ENCODE measurements at places on chromosomes 7 and 10.
A peak's percentile ranks its signal among the peaks of the same experiment; 100 is the strongest.

DNA sequence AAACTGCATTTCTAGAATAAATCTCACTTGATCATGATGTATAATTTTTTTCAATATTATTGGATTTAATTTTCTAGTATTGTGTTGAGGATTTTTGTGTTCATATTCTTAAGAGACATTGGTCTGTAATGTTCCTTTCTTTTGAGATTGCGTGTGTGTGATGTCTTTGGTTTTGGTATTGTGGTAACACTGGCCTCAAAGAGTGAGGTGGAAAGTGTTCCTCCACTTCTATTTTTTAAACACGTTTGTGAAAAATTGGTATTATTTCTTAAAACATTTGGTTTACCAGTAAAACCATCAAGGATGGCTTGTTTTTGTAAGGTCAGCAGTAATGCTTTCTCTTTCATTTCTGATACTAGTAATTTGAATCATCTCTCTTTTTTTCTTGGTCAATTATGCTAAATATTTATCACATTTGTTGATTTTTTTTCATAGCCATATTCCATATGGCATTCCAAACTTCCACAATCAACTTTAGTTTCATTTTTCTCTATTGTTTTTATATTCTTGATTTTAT, 290.2 kb upstream of the CDC14C start:
- DNase-seq = no peak

DNA sequence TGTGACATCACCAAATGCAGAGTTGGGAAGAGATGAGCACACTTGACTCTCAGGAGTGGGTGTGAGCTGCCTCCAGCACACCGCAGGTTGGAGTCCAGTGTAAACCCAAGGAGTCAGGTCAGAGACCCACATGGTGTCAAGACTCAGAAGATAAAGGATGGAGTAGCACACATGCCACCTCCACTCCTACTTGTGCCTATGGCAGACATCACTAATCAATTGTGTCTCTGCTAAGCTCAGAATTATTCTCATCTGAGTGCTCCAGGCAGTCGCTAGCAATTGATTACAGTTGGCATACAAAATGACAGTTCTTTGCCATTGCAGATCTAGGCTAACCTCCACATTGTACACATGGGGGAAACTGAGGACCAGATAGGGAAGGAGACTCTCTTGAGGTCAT, 187.1 kb downstream of the RPS24 start:
- no peak for DNase-seq

DNA sequence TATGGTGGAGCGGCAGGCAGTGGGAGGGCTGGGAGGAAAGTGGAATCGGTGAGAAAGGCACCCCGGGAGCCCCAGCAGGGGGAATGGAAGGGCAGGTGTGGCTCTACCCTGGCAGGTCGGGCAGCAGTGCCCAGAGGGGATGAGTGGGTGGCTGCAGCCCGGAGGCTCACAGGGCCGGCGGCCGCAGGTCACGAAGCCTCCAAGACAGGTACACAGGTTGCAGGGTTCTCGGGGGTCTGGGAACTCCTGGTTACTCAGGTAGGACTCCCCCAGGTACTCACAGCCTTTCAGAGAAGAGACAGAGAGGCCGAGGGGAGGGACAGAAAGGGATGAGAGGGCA, 21.8 kb downstream of the KCP start:
- DNase-seq = no peak

- DNase-seq = peak; percentile 56
Measured at GRCh38 chr7:923108-924041, 31.1 kb downstream of the ADAP1 start.

- no peak for DNase-seq
Measured at GRCh38 chr7:30741289-30741688, 10.6 kb upstream of the INMT start.

GRCh38 chr10:19824381-19825342, 8.4 kb downstream of the PLXDC2 start:
- DNase-seq = no peak

GRCh38 chr10:64103750-64104470, 582.7 kb downstream of the REEP3 start:
- DNase-seq = no peak

DNA sequence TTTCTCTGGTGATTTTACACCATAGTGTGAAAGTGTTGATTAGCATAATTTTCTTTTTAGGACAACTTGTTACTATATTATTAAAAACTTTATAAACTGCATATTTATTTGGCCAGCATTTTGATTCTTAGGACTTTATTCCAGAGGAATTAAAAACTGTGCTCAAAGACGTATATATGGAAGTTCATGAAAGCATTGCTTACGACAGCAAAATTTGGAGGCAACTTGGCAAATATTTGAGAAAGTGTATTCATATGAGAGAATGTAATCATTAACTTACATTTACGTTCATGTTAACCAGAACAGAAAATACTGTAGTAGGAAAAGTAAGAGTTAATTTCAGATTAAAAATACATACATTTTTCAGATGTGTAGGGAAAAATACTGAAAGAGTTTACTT, 203.1 kb downstream of the JCAD start:
- no peak for DNase-seq

GRCh38 chr7:86470763-86471162, 172.9 kb upstream of the GRM3 start:
- no peak for DNase-seq

DNA sequence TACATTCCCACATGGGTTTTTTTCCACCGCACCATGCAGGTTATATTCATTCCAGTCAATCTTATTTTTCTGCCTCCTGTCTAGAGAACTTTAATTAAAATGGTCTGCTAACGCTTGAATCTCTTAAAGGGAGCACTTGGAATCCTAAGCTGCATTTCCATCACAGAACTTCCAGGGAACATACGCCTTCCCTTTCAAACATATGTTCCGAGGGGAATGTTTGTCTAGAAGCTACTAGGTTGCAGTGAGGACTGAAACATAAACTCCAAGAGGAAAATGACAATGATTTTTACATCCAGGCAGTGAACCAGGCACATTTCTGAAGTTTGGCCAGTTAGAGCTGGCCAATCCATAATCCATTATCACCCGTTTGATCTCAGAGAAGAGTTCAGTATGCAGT, 375.5 kb upstream of the NRP1 start:
- no peak for DNase-seq

DNA sequence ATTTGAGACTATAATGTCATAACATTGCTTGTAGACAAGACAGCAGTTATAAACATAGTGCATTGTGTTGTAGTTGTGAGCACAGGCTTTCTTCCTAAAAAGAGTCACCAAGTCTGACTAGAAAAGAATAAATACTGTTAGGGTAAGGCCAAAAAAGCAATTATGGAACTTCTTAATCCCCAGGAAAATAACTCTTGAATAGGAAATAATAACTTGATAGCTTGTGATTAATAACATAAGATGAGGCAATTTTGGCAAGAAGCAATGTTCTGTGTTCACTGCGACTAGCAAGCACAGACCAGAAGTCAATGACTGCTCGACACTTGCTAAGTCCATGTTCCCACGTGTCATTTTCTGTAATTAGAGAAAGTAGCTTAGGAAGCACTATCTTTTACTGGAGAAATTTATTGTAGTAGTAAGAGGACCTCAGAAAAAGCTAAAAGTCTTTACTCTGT, 97.1 kb downstream of the AGMO start:
- DNase-seq = no peak

DNA sequence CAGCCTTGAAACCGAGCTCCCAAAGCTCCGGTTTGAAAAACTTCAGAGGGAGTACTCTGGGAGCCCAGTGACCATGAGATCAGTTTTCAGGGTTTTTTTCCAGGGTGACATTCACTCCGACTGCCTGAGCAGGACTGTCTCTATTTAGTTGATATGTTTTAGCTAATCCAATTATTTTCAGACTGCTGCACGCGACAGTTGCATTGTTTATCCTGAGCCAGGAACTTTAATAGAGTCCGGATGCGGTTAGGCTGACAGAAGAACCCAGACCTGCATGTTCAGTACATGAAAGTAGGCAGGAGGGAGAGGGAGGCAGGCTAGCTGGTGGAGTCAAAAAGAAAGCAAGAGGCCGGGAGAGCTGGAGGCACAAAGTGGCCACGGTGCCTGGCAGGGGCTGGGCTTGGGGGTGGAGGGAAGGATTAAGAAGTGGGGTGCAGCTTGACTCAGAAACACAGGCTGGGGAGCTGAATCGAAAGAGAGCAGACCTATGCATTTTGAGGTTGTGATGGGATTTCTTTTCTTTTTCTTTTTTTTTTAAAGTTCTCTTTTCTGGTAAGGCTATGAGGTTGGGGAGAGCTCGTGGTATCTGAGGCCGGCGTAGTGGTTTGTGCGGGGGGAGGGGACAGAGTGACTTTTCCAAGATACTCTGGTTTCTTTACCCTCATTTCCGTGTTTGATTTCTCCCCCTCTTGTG, 5.7 kb downstream of the GATA3 start:
- DNase-seq = no peak

- DNase-seq = no peak
Measured at GRCh38 chr10:43972976-43973647, 324.4 kb upstream of the ZNF32 start.

GRCh38 chr7:118312051-118312450, 87.5 kb downstream of the ANKRD7 start:
- DNase-seq = no peak

DNA sequence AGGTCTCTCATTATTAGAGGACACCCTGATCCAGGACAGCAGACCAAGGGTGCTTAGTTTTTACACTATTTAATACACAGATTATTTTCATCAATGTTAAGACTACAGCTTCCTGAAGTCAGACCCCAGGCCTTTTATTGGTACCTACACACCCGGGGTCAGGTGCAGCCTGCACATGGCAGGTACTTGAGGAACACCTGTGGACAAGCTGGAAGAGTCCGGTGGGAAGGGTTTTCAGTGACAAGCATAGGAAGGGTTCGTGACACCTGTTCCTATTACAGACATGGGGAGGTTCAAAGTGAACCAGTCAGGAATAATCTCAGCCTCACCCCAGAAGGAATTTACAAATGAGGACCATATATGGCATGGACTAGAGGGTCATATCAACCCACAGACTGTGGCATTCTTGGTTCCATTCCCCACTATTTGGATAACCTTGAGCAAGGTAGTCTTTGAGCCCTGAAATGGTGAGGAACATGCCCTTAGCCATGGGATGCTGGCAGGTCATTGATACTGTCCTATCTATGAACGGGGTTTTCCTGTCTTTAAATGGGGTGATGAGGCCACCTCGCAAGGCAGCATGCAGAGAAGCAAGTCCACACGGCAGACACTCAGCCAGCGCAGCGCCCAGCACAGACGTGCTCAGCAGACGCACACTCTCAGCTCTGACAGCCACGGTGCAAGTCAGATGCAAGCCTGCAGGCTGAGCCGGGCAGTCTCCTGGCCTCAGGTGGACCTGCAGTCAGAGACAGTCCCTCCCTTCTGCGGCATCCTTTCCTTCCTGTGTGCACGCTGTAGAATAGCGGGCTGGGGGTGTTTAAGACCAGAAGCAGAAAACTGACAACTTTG, 624.9 kb downstream of the PTPRN2 start:
- DNase-seq = no peak

GRCh38 chr10:79407811-79408795, 37.3 kb downstream of the ZCCHC24 start:
- no peak for DNase-seq
